Stimulated activated CD8-positive, alpha-beta memory T cell treated with anti-CD3 and anti-CD28 coated beads, Interleukin-4, amount 100 ng/mL, for 1 hour (primary cell): ENCODE measurements at places on chromosomes 6 and 20.

GRCh38 chr20:15789079-15789478, 784.2 kb downstream of the KIF16B start:
- no peak for DNase-seq

DNA sequence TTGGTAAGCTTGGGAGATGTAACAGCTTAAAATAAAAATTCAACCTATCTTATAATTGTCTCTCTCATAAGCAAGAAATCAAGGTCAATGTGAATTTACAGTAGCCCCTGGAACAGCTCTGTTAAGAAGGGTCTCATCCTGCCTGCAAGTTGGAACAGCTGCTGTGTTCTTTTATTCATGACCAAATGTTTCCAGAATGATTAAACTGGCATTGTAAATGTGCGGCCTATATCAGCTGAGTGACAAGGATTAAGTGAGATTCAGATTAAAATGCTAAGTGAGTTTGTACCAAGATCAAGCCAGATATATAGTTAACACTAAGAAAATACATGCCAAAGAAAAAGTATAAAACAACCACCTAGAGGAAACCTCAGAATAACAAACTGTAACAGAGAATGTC, 45.3 kb upstream of the NRSN1 start:
- DNase-seq: no peak

- DNase-seq: no peak
Measured at GRCh38 chr6:41047745-41048732, 5.0 kb upstream of the APOBEC2 start.

GRCh38 chr20:47031821-47032220, 137.2 kb downstream of the EYA2 start:
- no peak for DNase-seq

DNA sequence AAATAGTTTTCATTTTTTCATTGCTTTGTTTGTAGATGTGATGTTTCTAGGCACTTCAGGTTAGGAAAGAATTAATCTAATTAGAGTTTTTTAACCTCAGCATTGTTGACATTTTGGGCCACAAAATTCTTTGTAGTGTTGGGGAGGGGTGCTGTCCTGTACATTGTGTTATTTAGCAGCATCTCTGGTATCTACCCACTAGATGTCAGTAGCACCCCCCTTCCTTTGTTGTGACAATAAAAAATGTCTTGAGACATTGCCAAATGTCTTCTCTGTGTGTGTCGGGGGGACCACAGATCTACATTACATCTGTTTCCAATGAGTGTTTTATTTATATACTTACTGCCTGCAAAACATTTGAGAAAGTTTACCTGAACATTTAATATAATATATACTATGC, 45.6 kb downstream of the EYA4 start:
- no peak for DNase-seq

GRCh38 chr6:146650799-146651481, 52.2 kb downstream of the ADGB start:
- no peak for DNase-seq

DNA sequence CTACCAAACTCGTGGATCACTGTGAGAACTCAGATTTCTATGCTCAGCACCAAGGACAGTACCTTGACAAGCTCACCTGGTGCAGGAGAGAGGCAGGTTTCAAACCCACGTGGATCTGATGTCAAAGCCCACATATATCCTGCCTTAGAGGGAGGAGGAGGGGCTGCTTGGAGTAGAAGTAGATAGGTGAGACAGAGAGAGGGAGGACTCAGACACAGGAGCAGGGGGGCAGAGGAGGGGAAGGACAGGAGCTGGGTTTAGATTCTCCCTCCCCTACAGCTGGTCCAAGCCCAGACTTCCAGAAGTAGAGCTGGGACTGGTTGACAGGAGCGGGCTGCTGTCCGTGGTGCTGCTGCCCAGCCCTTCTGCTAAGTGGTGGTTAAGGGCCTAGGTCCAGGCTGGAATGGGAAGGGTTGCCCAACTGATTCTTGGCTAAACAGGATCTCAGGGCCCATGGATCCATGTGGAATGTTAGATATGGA, 77.5 kb downstream of the CDH22 start:
- DNase-seq: no peak

GRCh38 chr20:48880981-48881657, 40.4 kb upstream of the ARFGEF2 start:
- DNase-seq: no peak

- DNase-seq: no peak
Measured at GRCh38 chr6:70709826-70710225, 42.1 kb downstream of the SMAP1 start.

DNA sequence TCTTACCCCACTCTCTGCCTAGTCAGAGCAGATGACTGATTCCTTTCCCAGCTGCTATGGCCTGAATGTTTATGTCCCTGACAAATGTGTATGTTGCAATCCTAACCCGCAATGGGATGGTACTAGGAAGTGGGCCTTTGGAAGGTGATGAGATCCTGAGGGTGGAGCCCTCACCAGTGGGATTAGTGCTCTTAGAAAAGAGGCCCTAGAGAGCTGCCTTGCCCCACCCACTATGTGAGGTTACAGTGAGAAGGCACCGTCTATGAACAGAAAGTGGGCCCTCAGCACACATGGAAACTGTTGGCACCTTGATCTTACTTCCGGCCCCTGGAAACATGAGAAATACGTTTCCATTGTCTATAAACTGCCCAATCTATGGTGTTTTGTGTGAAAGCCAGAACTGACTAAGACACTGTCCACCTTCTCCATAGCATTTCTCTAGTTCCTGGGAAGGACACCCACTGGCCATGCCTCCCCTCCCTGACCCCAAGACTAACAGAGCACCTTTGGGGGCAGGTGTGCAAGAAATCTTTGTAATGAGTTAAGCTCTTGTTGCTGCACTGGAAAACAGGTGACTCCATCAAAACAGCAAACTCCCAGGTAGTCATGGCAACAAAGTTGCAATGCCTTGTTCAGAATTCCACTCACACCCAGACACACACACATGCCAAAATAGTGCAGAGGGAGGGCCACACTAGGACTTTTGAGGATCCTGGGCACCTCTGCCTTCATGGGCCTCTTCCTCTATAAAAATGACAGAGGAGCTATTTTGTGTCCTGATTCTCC, 16.2 kb downstream of the GABRR2 start:
- DNase-seq: no peak

DNA sequence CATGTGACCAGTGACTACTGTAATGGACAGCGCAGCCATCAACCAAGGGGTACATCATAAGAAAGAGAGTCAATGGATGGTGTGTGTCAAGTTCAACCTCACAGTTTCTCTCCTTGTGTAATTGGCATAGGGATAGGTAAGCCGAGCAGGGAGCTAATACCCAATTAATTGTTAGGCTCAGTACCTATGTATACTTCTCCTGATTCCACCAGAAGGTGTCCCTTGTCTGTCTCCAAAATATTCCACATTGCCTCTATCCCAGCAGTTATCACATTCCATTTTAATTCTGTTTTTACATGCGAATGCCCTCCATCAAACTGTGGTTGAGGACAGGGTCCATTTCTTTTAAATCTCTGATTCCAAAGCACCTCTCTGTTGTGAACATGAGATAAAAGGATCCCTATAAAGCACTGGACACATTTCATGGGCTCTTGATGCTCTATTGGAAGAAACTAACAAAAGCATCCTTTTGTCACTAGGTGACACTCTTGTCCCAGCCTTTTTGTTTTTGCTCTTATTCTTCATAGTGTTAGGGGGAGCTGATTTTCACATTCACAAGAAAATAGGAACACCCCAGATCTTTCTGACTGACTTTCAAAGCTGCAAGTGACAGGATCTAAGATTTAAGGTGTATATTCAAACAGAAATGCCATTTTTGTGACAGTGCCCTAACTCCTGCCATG, 38.9 kb downstream of the FBXO9 start:
- no peak for DNase-seq

DNA sequence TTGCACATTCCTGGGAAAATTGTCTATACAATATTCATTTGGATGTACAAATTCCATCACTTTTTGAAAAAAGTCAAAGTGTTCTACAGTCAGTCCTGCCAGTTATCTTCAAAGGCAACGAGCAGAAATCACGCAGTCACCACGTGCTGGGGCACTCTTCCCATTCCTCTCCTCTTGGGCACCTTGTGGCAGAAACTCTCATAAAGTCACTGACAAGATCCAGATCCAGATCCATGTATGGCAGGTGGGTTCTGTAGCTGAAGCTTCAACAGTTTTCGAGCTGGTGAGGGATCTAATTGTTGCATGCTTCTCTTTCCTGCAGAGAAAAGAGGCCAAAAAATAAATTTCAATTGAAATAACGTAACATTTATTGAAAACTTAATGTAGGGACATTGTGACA, 6.7 kb upstream of the NDRG3 start:
- DNase-seq: no peak

DNA sequence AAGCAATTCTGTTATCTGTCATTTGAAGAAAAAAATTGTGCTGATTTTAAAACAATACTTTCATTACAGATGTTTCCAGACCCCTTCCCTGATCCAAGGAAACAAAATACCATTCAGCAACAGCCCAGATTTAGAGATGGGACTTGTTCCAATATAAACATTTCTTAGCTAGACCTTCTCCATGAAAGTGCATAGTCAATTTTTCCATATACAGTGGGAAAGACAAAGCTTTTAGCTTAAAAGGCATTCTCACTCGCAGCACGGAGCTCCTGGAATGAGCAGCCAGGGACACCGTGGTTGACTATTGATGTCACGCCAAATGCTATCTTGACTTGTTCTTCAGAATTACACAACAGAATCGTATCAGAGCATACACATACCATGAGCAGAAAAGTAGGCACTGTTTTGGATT, 21.5 kb downstream of the LAMA4 start:
- DNase-seq: no peak

DNA sequence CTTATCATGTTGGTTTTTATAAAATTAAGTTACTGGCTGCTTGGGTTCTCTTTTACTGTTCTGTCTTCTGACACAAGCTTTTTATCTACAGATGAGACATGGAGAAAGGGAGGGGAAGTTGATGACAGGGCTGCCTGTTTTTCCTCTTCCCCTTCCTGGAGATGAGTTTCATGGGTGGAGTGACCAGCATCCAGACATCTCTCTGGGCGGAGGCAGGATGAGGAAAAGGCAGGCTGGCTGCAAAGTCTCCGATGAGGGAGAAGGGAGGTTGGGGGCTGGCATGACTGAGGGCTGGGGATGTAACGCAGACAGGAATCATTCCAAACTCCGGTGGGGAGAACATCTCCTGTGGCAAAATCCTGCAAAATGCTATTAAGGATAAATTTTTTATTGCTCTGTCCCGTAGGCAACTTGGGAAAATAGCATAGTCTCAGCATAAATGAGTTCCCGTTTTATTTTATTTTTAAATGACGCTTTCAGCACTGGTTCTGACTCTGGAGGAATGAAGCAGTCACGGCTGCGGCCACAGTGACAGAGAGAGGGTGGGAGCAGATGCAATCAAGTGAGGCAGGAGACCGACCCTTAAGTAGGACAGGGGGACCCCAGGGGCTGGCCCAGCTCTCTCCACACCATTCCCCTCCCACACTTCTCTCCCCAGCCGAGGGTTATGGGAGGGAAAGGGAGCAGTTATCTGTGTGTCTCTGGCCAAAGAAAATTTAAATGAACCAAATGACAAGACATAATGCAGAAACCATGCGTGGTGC, 108.8 kb upstream of the PMEPA1 start:
- DNase-seq: no peak

GRCh38 chr6:21277601-21278374, 315.8 kb upstream of the SOX4 start:
- no peak for DNase-seq
